ENCODE measurements at places on chromosomes 7 and 10. TPM values are rescaled to one million over a fixed set of nuclear protein-coding genes. Genes with fewer than 3 reads are reported as not detected.

TUBAL3 gene
- total RNA-seq: not detected

TMEM254 gene
- total RNA-seq: 15.6 TPM

BTBD16 gene
- total RNA-seq: 0.99 TPM

CCDC172 gene
- not detected for total RNA-seq

- no peaks in the 10 kb centered on the region for H3K4me1 ChIP-seq
- no peaks in the 10 kb centered on the region for H3K27me3 ChIP-seq
- DNase-seq: no peak
Measured at GRCh38 chr10:54444170-54444569, 356.9 kb downstream of the PCDH15 start.

GRCh38 chr10:16713290-16713689, 103.9 kb downstream of the RSU1 start:
- H3K36me3 ChIP-seq: no peaks in the 10 kb centered on the region
- DNase-seq: no peak
- no peak overlapping the region for H3K4me3 ChIP-seq

DNA sequence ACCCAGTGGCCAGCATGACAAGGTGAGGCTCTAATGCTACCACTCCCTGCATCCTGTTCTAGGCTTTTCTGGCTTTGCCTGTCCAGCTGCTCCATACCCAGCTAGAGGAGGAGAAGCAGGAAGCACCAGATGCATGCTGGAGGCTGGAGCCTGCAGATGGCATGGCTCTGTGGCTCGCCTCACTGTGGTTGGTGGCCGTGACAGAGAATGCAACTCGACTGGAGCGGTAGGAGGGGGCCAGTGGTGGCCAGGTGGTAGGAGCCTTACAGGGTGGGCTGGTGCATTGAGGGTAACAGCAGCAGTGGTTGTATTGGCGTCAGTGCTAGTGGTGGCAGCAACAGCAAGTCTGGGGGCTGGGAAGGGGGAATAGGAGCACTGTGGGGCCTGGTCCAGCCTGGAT, 128.6 kb downstream of the ZNF248 start:
- H3K27me3 ChIP-seq: no peaks in the 10 kb centered on the region
- no peak for DNase-seq
- no peak overlapping the region for H3K27ac ChIP-seq
- no peaks in the 10 kb centered on the region for H3K4me1 ChIP-seq
- H3K4me3 ChIP-seq: no peak overlapping the region
- H3K36me3 ChIP-seq: no peaks in the 10 kb centered on the region

All from spinal cord (tissue), 10 donors.